ENCODE measurements at places on chromosomes 13 and 19.

DNA sequence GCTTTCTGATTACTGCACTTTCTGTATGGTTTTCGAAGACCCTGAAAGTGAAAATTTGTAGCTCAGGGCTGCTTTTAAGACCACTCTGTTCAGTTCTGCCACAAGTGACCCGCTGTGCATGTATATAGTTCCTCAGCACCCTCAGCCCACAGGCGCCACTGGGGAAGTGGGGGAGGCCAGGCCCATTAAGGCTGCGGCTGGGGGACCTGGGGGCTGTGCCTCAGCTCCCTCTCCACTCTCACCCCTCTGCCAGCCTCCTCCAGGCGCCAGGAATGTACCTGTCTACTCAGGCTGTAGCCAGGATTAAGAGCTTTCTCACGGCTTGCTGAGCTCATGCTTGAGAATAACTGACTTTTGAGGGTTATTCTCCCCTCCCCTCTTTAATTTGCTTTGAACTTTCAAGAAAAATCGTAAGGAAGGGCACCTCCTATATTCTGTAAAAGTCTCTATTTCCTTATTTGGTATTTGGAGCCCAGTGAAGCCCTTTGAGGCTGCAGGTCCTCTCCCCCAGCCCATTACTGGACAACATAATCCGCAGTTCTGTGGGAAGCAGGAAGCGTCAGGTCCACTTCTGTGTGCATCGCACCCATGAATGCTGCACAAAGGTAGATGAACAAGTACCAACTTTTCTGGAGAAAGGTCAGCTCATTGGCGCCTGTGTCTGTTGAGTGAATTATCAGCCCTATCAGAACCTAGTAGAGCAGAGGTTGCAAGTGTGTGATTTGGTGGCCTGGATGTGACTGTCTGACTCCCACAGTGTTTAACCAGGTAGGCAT lies 29.6 kb downstream of the GJA3 start:
- DNase-seq, result no peak

DNA sequence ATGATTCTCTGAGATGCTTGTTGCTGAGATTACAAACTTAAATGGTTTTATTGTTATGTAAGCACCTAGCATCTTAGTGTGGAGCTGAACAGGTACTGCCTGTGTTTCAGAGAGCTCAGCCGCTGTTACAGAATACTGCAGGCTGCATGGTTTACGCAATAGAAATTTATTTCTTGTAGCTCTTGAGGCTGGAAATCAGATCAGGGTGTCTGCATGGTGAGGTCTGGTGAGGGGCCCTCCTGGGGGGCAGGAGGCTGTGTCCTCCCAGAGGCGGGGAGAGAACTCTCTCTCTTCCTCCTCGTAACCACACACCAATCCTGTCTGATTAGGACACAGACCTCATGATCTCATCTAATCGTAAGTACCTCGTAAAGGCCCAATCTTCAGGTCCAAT lies 13.1 kb downstream of the ATP11A start:
- no peak for DNase-seq

DNA sequence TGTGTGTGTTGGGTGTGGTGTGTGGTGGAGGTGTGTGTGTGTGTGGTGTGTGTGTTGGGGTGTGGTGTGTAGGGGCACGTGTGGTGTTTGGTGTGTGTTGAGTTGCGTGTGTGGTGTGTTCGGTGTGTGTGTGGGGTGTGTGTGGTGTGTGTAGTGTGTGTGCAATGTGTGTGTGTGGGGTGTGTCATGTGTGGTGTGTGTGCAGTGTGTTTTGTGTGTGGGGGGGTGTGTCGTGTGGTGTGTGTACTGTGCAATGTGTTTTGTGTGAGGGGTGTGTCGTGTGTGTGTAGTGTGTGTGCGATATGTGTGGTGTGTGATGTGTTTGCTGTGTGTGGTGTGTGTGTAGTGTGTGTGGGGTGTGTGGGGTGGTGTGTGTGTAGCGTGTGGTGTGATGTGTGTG lies 6.0 kb upstream of the KPTN start:
- DNase-seq, result no peak

DNA sequence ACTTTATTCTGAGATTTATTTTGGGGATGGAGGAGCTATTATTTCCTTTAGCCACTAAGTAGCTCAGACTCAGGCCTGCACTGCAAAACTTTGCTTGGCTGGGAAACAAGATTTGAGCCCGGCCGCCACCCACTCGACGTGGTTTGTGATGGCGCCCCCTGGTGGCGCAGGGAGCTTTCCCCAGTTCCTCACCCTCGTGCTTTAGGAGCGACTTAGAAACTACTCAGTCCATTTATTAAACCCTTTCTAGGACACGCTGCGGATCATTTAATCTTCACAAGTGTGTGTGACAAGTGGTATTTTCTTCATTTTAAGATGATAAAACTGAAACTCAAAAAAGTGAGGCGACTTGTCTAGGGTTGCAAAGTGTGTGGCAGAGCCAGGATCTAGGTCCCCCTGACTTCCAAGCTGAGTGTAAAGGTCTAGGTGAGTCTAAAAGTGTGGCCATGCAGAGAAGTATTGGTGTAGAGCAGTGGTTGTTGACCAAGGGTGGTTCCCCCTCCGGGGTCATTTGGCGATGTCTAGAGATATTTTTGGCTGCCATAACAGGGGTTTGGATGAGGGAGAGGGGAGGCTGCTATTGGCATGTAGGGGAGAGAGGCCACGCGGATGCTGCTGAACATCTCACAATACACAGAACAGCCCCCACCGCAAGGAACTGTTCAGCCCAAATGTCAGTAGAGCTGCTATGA lies 2.2 kb downstream of the CXCL17 start:
- no peak for DNase-seq

- no peak for DNase-seq
These were observed 415.4 kb upstream of the KLHL1 start for GRCh38 chr13:70523622-70524021.

DNA sequence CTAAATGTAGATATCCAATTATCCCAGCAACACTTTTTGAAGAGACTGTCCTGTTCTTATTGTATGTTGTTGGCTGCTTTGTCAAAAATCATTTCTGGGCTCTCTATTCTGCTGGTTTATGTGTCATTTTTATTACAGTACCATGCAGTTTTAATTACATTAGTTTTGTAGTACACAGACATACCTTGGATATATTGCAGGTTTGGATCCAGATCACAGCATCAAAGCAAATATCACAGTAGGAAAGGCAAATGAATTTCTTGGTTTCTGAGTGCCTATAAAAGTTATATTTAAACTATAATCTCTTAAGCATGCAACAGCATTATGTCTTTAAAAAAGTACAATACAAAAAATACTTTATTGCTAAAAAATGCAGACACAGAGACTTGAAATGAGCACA lies 564.2 kb upstream of the MIR17HG start:
- DNase-seq, result no peak

- DNase-seq, result no peak
These were observed 18.5 kb downstream of the KLF2 start for GRCh38 chr19:16343156-16343555.

- no peak for DNase-seq
These were observed 1.6 kb upstream of the KLK10 start for GRCh38 chr19:51020988-51021651.

GRCh38 chr13:60226507-60226906 lies 62.8 kb upstream of the DIAPH3 start:
- DNase-seq, result no peak

DNA sequence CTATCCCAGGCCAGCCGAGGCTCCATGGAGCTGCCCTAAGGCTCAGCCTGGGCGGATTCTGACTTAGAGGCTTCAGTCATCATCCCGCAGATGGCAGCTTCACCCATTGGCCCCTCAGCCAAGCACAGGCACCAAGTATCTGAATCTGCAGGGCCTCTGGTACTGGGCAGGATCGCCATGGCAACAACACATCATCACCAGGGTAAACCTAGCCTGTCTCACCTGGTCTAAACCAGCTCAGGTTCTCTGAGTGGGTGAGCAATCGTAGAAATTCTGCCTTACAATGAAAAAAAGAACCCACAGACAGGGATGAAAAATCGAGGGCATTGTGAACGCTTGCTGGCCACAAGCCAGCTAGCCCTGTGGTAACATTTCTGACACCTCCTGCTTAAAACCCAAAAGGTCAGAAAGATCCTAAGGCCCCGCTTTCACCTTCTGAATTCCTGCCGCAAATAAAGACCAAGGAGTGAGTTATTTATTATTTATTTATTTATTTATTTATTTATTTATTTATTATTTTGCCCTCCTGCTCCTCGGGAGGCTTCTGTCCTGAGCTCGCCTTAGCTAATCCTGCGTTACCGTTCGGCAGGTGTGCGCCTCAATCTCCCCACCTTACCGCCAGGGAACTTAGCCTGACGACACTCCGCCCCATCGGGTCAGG lies 12.0 kb upstream of the CEACAM21 start:
- no peak for DNase-seq

DNA sequence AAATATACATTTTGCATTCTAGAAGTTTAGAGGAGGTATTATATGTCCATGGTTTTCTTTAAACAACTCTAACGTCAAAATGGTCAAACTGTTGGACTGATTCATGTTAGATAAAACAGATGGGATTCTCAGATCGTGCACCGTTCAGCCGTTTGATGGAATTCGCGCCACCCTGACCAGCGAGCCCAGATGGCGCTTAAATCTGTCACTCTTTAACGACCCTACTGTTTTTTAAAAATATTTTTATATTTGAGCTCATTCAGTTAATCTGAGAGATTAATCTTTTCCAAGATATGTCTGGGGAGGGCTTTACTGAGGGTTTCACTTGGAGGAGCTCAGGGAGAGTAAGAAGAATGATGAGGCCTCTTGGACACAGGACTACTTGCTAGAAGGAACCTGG lies 164.4 kb downstream of the TM9SF2 start:
- DNase-seq, result no peak

GRCh38 chr19:2732883-2733282 lies 6.9 kb downstream of the SLC39A3 start:
- no peak for DNase-seq

- DNase-seq, result peak; percentile 65
These were observed 340.0 kb downstream of the DNAJC15 start for GRCh38 chr13:43363156-43363953.
